Activated CD8-positive, alpha-beta memory T cell treated with anti-CD3 and anti-CD28 coated beads for 24 hours (primary cell): ENCODE measurements at places on chromosomes 13 and 19.
A peak's percentile ranks its signal among the peaks of the same experiment; 100 is the strongest.

GRCh38 chr19:48498595-48499311, 12.9 kb downstream of the LMTK3 start:
- DNase-seq: no peak

DNA sequence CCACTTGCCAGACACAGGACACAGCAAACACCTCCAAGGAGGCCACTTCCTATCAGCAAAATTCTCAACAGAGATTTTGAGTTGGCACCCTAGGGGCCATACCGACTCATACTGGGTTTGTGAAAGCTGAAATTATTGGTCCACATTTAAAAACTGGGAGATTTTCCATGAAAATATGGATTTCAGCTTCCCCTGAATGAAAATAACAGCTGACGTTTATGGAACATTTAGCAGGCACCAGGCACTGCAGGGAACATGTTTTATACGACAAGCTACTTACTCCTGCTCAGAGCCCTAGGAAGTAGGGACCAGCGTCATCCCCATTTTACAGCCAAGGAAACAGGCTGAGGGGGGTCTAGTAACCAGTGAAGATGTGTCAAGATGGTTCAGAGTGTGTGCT, 169.3 kb downstream of the IER2 start:
- no peak for DNase-seq

DNA sequence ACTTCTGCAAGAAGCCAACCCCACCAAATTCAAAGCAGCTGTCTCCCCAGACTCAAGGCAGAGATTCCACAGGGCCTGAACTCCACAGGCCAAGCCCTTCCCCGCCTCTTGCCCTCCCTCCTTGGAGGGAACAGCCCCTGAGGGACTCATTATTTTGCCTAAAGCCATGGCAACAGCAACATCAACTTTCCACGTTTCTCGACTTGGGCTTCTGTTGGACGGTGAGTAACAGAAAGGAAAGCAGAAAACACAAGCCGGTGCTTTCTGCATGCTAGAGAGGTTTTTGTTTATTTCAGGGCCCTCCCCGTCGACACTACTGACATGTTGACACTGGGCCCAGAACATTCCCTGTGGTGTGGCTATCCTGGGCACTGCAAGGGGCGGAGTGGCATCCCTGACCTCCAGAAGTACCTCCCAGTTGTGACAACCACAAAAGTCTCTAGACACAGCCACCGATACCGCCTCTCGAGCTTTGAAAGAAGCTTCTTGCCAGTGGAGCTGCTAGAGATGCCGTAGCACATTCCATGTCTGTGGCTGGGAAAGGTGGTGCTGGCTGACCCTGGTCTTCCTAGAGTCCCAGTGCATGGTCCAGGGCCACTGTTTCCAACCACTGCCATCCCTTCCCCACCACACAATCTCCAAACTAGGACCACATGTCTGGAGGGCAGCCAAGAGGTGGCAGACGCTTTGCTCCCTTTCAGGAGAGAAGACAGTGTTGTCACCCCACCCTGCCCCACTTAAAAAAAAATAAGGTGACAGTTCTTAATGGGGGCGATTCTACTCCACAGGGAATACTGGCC, 12.8 kb downstream of the CAPS start:
- no peak for DNase-seq

DNA sequence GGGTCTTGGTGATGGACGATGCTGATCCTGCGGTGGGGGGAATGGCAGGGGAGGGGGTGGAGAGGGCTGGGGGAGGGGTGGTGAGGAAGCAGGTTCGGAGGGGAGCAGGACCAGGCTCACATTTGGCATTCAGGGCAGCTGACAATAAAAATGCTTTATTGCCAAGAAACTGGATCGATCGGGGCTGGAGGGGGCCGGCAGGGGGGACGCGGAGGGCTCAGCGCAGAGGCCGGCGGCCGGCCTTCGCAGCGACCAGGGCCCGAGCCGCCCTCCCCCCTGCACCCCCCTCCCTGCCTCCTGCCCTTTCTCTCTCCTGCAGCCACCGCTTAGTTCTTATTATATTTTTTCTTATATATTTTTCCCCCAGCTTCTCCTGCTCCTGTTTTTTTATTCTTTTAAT, 18.1 kb upstream of the POU2F2 start:
- no peak for DNase-seq

DNA sequence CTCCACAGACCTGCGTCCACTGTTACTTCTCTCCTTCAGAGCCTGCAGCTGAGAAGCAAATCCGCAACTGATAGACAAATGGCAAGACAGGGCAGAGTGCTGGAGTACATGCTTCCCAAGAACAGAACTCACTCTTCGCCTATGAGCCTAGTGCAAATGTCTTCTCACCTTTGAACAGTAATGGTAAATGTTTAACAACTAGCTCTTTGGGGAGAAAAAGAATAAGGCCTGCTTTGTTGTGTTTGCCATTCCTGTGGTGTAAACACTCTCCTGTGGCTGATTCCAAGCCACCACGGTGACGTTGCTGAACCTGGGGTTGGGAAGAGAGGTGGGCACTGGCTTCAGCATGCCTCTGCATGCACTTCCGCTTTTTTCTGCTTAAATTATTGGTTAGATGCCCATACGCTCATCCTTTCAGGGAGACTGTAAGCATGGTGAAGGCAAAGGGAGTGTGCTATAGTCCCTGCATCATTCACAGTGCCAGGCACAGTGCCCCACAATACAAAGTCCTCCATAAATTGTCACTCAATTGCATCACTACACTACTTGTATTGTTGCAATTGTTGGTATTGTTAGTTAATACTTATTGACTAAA, 28.1 kb upstream of the GTF3A start:
- DNase-seq: no peak

GRCh38 chr19:28023064-28023463, 1189.9 kb downstream of the UQCRFS1 start:
- no peak for DNase-seq

DNA sequence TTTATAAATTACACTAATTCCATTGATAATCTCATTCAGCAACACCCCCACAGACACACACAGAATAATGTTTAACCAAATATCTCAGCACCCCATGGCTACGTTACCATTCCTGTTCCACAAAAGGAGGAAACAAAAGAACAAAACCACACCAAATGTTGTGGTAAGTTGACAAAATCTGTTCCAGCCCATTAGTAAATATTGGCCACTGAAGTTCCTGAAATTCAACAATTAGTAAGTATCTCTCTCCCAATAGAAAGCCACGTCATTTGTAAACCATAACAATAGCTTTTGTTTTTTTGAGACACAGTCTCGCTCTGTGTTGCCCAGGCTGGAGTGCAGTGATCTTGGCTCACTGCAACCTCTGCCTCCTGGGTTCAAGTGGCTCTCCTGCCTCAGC, 2.3 kb upstream of the FCAR start:
- DNase-seq: no peak

DNA sequence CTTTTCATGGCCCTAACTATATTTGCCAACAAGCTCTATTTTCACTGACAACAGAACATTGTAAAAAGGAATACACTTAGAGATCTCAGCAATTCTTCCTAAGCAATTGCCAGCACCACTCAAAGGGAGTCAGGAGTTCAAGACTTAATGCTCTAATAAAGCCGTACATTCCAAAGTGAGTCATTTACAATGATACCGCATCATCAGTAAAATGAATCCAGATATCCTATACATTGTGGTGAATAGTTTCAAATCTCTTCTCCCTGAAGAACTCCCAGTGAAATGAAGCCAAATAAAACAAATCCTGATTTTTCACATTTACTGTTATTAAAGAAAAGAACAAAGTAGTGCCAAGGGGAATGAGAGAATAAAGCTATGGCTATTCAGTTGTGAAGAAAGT, 2898.7 kb upstream of the PCDH20 start:
- DNase-seq: no peak

- DNase-seq: no peak
Measured at GRCh38 chr13:23445794-23446193, 12.3 kb upstream of the SACS start.

DNA sequence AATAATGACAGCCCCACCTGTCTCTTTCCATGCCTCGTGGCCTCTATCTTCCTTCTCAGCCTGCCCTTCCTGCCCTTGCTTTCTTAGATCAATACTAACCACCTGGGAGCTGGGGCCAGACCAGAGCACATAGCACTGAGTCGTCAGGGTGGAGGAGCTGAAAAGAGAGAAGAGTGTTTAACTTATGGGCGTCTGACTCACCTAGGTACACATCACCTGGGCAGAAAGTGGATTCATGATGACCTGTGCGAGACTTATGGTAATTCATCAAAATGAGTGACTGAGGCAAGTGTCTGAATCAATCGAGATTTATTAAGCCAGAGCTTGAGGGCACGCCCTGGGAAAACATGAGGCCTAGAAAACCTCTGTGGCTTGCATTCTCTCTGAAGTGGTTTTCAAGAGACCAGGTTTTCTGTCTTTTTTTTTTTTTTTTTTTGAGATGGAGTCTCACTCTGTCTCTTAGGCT, 19.2 kb downstream of the CEACAM6 start:
- peak; percentile 63 for DNase-seq

DNA sequence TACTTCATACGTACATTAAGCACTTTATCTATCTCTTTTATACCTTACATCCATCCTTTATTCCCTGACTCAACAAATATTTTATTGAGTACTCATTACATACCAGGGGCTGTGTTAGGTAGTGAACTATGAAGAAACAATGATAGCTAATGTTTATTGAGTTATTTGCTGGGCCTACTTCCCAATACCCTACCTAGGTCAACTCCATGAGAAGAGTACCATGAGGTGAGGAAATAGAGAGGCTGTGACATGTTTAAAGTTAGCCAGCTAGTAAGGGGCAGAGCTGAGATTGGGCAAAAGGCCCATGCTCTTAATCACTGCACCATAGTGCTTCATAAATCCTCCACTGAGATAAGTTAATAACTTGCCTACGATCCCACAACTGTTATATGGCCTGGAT, 79.9 kb downstream of the FREM2 start:
- no peak for DNase-seq

GRCh38 chr19:45446295-45446694, 21.5 kb upstream of the FOSB start:
- no peak for DNase-seq

- no peak for DNase-seq
Measured at GRCh38 chr13:74443631-74444030, 309.4 kb upstream of the KLF12 start.

DNA sequence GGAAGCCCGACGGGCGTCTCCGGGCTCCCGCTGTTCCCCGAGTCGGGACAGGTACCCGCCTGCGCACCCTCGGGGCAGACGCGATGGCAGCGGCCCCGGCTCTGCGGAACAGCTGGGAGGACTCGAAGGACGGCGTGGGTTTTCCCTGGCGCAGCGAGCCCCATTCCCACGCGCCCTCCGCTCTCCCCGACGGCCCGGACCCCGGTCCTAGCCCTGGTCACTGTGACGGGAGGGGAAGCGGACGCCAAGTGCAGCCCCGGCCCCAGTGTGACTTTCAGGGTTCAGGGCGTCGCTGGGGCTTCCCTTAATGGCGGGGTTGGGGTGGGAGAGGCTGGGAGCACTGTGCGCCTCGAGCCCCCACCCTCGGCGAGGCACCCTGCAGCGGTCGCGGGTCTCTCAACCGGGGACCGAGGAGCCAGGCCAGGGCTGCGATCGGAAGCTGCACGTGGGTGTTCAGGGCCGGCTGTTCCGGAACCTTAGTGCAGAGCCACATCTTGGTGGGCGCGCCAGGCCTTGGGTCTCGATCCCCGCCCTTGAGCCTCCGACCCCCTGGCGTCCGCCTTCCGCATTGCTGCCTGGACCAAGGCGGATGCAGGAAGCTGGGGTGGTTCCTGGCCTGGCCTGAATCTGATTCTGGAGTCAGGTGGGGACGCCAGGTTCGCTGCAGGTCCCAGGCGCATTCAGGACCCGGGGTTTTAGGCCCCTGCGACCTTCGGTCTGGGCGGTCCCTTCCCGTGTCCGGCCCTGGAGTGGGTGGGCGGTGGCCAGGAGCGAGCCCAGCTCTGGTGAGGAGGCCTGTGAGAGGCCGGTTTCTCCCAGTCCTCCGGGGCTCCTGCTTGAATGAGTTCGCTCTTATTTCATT, 3.5 kb downstream of the LGALS7B start:
- peak; percentile 77 for DNase-seq

GRCh38 chr13:72463561-72463960, 263.9 kb downstream of the MZT1 start:
- no peak for DNase-seq

- no peak for DNase-seq
Measured at GRCh38 chr13:70408865-70409264, 300.6 kb upstream of the KLHL1 start.

GRCh38 chr13:88068316-88068715, 397.1 kb downstream of the SLITRK5 start:
- no peak for DNase-seq

DNA sequence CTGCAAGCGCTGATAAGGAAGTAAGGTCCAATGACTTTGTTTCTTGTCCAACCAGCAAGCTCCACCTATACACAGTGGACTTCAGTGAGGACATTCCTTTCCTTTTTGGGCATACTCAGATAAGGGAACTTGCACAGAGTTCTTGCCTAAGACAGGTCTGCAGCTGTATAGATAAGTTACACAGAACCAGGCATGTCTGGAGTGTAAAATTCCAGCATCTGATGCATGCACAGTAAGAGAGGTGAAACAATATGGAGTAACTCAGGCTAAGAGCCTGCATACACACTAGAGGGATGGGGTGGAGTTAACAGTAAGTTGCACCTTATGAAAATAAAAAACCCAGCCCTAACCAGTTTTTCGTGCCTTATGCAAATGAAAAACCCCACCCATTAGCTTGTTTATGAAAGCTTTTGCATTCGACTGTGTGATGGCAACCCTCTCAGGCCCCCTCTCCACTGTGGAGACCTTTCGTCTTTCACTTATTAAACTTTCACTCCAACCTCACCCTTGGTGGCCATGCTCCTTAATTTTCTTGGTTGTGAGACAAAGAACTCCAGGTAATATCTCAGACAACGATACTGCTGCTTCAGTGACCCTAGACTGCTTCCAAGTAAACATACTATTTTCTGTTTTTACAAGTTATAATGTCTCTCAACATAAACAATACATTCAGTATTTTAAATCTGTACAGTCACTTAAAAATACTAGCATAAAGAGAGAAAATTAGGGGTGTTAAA, 2859.0 kb upstream of the PCDH20 start:
- no peak for DNase-seq

DNA sequence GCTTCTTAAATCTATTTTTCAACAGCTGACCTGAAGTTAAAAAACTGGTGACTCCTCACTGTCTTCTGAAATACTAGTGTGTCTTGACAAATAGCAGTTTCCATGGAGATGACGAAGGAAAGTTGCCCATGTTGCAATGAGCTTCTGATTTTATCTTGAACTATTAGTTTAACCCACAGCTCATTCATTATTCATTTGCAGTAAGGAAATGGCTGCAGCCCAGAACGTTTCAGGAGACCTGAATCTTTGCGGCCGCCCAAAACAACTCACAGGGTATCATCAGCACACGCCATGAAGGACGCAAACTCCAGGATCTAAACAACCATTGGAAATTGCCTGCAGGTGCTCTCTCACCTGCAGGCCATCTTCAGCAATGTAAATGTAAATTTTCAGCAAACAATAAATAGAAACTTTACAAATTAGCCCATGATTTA, 142.5 kb downstream of the DCLK1 start:
- no peak for DNase-seq
